ENCODE measurements at places on chromosomes 3 and 15.

DNA sequence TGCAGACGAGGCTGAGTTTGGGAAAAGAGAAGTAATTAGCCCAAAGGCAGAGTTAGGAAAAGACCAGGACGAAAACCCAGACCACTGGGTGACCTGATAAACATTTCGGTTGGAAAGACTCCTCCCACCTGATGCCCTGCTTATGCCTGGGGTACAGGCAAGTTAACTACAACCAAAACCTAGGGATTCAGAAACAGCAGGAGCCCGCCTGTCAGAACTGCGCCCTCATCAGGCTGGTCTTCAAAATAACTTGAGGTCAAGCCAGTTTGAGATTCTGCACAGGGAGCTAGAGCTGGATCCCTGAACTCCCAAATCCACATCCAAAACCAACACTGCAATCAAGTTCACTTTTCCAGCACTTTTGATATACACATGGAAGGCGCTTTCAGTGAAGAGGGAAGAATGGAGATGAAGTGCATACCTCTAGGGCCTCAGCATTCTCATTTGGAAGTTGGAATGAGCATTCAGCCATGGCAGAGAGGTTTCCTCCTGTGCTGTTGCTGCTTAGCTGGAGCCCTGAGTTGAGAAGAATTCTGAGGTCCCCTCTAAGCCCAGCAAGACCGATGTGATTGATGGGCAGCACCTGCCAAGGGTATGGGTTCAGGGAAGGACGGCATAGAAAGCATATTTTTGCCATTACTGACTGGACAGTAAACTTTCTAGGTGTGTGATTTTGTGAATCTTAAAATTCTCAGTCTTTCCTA, 11.6 kb downstream of the TSEN2 start:
- no peak for DNase-seq

- no peak for DNase-seq
These were observed 116.8 kb upstream of the CNTN6 start for GRCh38 chr3:976006-976405.

- no peak for DNase-seq
These were observed 3.4 kb upstream of the TRIM71 start for GRCh38 chr3:32814361-32814760.

- no peak for DNase-seq
These were observed 10.8 kb downstream of the ASB7 start for GRCh38 chr15:100613208-100613607.

DNA sequence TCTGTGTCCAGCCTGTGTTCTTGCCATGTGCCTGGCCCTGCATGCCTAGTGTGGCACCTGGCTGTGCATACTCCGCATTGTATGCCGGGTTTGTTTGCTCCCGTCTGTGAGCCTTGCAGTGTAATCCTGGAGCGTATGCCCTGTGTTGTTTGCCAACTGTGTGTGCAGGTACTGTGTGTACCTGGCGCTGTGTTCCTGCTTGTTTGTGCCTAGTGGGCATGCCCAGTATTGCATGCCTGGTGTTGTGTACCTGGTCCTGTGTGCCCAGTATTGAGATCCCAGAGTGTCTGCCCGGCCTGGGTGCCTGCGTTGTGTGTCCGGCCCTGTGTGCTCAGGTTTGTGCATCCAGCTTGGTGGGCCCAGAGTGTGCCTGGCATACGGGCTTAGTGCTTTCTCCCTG, 54.5 kb upstream of the CHRNA7 start:
- no peak for DNase-seq

DNA sequence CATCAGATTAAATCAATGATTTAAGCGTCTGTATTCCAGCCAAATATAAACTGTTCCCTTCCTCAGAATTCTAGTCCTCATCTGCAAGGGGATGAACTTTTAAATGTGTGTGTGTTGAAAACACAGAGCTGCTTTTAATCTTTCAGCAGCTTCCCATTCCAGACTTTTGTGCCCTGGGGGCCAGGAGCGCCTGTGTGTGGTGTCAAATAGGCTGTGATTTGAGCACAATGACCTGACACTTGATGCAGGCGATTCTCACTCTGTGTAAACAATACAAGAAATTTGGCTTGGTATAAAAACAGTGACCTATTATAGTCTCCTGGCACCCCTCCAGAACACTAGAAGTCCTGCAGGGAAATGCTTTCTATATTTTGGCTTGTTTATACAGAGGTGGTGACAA, 274.6 kb upstream of the ROPN1 start:
- DNase-seq: no peak

DNA sequence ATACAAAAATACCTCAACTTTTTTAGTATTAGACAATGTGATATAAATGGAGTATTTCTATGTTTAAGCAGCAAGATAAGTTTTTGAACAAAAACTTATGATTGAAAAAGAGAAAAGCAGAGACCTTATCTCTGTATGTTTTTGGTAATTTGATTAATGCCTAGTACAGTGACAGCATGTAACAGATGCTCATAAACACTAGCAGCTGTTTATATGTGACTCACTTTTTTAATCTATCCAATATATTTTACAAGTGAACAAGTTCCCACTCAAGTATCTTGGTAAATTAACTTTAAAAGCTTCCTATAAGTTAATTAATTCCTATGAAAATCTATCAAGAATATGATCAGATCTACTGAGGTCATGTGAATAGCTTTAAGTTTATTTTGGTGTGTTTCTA, 55.1 kb downstream of the NGLY1 start:
- DNase-seq: no peak

DNA sequence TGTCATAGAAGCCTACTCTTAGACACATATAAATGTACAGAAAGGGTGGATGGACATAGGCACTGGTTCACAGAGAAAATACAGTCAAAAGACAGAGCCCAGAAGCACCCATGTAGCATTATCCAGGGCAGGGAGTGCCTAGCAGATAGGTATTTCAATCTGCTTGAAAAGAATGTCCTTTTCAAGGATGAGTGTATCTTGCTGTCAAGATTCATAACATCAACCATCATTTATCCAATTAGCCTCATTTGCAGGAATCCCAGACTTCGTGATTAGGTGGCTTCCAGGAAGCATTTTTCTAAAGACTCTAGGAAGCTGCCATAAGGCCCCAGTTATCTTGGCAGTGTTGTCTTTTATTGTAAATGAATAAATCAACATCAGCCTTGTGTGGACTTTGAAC, 55.6 kb downstream of the SCN11A start:
- DNase-seq: no peak

DNA sequence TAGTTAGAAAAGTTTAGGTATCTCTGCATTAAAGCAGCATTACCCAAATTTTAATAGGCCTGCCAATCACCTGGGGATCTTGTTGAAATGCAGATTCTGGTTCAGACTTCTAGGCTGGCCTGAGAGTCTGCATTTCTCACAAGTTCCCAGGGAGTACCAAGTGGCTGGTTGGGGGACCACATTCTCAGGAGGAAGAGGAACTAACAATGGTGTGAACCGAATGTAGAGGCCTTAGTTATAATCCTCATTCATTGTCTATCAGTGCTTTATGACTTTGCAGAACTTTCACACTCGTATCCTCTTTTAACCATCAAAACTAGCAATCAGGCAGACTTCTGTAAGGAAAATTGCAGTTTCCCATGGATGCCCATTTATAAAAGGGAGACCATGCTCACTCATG, 38.2 kb upstream of the UBE2E1 start:
- DNase-seq: no peak

DNA sequence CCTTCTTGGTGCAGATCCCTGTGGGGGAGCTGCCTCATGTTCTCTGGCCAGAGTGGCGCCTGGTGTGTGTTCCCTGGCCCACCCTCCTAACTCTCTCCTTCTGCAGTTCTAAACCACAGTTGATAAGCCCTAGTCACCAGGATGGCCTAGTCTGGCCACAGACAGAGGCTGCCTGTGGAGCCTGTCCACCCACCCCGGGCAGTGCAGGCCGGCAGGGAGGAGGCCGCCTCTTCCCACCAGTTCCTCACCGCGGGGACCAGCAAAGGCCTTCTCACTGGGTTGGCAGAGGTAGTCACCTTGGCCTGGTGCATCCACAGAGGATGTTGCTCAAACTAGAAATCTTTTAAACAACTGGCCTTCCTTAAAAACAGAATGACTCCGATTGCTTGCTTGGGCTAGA, 276.4 kb upstream of the TTC14 start:
- no peak for DNase-seq

- DNase-seq: peak; percentile 33
These were observed 613.4 kb downstream of the MCTP2 start for GRCh38 chr15:94844538-94845389.
